Activated CD8-positive, alpha-beta memory T cell treated with anti-CD3 and anti-CD28 coated beads for 4 hours (primary cell): ENCODE measurements at places on chromosomes 2 and 18.

DNA sequence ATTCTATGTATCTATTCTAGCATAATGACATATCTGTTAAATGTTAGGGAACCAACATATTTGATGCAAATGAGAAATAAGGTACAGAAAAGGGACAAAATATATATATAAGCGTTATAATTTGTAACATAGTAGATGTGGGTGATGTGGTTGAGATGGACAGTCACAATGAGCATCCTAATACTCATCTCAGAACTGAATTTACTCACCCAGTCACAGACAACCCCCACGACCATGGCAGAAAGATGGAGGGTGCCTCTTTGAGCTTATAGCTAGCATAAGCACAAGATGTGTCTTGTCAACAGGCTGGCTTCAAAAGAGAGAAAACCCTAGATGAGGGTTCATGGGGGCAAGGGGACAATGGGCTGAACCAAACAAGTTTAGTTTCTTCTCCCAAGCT lies 9.1 kb upstream of the DSG3 start:
- no peak for DNase-seq

DNA sequence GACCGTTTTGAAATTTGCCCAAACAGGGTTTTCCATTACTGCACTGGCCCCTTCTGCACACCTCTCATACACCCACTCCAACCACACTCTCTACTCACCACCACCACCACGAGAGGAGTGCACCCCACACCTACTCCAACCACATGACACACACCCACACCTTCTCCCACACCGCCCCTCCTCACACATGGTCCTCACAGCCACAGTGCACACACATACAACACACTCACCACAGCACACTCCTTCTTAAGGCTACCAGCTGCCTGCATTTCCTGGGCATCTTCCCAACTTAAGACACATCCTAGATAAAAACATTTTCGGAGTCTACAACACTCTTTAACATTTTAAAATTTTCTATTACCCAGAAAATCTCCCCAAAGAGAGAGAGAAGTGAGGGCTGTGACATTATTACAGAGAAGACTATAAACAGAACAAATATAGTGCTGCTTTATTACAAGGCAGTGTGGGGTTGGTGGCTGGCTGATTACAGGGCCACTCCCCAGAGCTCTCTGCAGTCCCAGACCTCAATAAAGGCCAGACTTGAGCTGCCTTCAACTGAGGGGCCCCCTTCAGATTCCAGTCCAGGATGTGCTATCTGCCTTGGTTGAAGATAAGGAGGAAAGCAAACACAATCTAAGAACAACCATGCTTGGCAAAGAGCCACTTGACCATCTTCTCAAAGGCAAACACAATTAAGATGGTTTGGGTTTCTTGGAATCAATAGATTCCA lies 36.1 kb downstream of the NHEJ1 start:
- no peak for DNase-seq

GRCh38 chr2:170578606-170579005 lies 136.5 kb upstream of the SP5 start:
- no peak for DNase-seq

GRCh38 chr2:232076272-232076671 lies 114.8 kb downstream of the DIS3L2 start:
- DNase-seq = no peak

DNA sequence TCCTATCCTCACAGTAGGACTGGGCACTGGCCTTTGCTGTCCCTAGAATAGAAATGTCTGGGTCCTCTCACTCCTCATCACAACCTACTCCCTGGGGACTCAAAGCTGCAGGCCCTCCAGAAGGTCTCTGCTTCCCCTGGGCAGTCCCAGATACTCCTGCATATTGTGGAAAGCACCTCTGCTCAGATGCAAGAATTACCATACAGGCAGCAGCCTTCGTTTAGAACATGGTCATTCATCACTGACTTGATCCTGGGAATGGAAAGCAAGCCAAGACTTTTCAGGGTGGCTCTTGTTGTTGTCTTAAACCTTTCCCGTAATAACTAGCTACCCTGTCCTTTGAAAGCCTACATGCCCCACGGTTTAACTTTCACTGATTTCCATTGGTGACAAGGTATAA lies 53.1 kb upstream of the NPAS2 start:
- DNase-seq = no peak

DNA sequence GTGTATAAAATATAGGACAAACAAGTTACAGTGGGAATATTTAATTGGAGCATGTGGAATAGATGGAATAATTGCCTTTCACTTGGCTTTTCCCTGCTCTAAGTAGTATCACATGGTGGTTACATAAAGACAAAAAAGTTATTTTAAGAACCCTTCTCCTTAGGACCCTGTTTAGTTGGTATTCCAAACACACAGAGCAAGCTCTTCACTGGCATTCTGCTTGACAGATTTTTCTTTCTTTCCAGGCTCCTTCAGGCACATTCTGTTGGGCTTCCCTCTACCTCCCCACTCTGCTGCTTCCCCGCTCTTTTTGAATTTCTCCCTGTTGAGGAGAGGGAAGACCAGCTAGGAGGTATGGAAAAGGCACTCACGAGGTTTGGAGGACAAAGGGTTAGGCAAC lies 29.0 kb upstream of the DARS1 start:
- DNase-seq = no peak

- DNase-seq = no peak
Observed at GRCh38 chr2:170307052-170307451, 129.1 kb downstream of the MYO3B start.

DNA sequence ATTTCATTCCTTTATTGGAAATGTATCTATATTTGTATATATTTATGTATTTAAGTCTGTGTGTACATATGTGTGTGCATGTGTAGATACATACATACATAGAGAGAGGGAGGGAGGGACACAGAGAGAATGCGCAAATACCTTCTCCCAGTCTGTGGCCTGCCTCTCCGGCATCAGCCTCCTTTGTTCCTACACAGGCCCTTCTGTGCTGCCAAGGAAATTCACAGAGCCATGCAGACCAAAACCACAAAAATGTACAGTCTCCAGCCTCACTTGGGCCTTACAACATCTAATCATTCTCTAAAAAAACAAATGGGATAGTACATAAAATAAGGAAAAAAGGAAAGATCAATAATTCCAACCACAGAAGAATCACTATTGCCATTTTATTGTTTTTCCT lies 8.8 kb upstream of the CRACDL start:
- DNase-seq = no peak

- DNase-seq = no peak
Observed at GRCh38 chr2:52931660-52932059, 835.9 kb upstream of the CHAC2 start.

- no peak for DNase-seq
Observed at GRCh38 chr18:67896451-67896850, 379.9 kb upstream of the DSEL start.

- DNase-seq = no peak
Observed at GRCh38 chr18:60826346-60826745, 453.8 kb upstream of the MC4R start.

DNA sequence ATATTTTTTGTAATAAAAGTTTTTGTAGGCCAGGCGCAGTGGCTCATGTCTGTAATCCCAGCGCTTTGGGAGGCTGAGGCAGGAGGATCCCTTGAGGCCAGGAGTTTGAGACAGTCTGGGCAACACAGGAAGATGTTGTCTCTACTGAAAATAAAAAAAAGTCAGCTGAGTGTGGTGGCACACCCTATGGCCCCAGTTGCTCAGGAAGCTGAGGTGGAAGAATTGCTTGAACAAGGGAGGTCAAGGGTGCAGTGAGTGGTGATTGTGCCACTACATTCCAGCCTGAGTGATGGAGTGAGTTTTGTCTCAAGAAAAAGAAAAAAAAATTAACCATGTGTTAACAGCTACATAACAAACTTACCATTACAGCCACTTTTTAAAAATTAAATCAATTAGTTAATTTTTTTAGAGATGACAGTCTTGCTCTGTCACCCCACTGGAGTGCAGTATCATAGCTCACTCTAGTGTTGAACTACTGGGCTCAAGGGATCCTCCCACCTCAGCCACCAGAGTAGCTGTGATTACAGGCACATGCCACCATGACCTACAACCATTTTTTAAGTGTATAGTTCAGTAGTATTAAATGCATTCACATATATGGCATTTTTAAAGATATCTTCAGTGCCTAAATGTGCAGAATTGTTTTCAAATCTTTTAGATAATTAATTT lies 67.2 kb upstream of the ACYP2 start:
- DNase-seq = no peak

DNA sequence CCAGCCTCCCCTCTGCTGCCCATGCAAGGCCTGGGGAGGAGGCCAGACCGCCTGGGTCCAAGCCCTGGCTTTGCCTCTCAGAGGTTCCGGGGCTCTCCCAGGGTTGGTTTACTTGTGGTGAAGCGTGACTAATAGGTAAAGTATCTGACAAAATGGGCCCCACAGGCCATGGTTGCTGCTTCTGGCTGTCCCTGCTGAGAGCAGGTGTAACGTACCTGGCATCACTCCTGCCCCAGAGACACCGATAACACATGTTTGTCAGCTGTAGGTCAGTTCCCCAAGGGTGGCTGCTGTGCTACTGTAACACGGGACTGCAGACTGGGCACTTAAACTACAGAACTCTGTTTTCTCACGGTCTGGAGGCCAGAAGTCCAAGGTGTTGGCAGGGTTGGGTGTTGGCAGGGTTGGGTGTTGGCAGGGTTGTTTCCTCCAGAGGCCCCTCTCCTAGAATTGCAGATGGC lies 34.1 kb downstream of the ODC1 start:
- no peak for DNase-seq

DNA sequence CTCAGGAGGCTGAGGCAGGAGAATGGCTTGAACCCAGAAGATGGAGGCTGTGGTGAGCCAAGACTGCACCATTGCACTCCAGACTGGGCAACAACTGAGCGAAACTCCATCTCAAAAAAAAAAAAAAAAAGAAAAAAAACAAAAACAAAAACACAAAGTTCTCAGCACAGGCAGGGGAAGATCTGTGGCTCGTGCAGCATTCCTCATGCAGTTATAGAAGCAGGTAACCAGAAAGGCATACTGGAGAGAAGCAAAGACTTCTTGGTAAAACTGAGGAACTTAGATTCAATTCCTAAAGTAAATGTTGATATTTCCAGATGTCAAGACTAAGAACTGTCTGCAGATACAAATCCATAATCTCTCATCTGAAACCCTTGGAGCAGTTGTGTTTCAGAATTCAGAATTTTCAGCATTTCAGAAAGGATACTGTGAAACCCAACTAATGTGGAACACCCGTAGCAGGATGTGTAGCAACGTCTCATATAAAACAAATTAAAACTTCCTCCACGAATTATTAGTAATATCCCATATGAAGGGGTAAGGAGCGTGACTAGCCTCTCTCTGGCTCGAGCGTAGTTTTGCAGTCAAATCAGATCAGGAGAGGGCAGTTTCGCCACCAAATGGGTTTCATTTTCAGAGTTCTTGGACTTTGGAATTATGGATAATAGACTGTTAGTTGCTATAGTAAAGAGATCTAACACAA lies 13.2 kb upstream of the SLC25A52 start:
- DNase-seq = no peak

DNA sequence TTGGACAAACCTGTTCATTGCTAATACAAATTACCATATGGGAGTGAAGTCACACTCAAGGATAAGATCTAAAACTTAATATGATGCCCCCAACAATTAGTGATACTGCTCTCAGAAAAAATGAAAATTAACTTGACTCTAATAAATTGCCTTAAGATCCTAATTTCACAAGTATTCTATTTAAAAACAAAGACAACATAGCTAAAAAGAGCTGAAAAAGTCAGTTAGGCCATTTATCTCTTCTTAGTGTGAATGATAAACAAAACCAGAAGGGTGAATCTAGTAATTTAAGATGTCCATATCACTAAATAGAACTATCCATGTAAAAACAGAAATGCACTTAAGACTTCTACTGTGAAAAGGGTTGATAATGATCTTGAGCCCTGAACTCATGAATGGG lies 53.4 kb downstream of the FN1 start:
- no peak for DNase-seq

GRCh38 chr2:239470151-239470900 lies 69.5 kb upstream of the HDAC4 start:
- DNase-seq = no peak

DNA sequence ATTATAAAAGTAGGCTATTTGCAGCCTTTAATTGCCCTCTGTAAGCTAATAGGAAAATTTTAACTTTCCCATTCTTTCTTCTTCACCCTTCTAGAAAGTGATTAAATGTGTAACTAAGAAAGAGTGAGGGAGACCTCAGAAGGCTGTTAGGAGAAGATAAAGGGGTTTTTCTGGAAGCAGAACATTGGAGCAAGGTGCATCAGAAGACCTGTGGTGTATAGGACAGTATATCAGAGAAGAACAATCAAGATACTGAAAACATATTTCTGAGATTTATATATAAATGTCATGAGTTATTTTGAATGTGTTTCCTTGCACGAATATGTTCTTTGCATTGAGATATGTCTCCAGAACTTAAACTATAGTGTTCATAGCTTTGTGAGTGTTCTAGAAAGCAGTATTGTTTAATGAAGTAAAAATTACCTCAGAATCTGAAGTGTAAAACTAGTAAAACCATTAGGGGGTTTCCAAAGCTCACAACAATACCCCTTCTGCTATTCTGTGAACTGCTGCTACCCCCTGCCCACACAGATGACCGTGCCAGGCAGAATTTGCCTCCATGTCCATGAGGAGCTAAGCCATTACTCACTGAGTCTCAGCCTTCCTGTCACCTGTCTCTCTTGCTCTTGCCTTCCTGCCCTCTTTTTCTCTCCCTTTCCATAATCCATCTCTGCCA lies 537.9 kb downstream of the EPHA4 start:
- no peak for DNase-seq

- no peak for DNase-seq
Observed at GRCh38 chr18:51582551-51582950, 385.1 kb upstream of the MEX3C start.

GRCh38 chr18:6811816-6812215 lies 82.3 kb downstream of the ARHGAP28 start:
- no peak for DNase-seq

GRCh38 chr2:75447176-75447575 lies 113.6 kb downstream of the EVA1A start:
- DNase-seq = no peak

DNA sequence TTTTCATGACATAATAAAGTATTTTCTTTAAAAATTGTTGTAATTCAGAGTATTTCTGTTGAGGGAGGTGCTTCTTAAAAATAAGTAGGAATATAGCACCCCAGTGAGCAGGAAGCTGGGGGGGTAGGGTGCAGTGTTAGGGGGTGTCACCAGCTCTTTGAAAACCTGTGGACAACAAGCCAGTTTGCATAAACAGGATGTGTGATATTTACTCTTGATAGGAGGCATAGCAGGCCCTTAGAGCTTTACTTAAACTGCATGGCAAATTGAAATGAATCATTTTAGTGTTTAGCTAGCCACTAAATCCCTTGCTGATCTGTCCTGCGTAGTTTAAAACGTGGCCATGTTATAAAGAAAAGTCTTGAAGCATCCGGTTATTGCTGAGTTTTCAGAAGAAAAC lies 8.4 kb downstream of the TGIF1 start:
- DNase-seq = no peak
